Breast epithelium (tissue), 4 donors: ENCODE measurements at places on chromosomes 2 and 18. TPM values are rescaled to one million over a fixed set of nuclear protein-coding genes. Genes with fewer than 3 reads are reported as not detected.

RFTN2 gene
- 21.1 TPM for total RNA-seq

PTGR3 gene
- 21.3 TPM for total RNA-seq

IL18R1 gene
- 7.2 TPM for total RNA-seq

CABLES1 gene
- 18.1 TPM for total RNA-seq

MC4R gene
- not detected for total RNA-seq

ANKRD30BL gene
- 1.5 TPM for total RNA-seq

PRKAG3 gene
- total RNA-seq = not detected

CUL3 gene
- 82.3 TPM for total RNA-seq

DNA sequence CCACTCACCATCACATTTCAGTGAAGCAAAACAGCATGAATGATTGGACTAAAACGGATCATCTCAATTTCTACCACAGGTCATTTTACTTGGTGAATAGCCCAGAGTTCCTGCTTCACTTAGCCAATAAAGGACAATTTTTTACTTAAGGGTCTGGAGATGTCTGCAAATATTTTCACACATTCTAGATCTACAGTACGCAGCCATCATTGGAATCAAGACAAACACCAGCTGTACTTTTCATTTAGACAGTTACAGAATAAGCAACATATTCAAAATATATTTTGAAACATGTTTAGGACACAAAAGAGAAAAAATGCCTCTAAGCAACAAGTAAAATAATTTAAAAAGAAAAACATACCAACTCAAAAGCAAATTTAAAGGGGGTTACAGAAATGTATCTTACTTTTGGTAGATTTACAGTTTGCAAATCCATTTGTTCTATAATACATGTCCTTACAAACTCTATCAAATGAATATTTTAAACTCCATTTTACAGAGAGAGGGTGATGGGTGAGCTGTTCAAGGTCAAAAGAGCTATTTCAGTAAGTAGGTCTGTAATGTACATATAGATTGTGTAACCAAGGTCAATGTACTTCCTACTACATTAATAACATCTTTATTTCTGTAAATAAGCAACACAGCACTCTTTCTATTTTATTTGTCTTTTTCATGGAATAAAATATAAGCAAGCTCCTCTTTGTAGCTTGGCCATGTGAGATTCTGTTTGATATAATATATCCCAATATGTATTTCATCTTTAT is 13.4 kb downstream of the PPP1R1C start:
- no peaks in the 10 kb centered on the region for H3K36me3 ChIP-seq
- H3K4me1 ChIP-seq = no peaks in the 10 kb centered on the region
- DNase-seq = no peak
- H3K4me3 ChIP-seq = no peak overlapping the region
- H3K27me3 ChIP-seq = no peaks in the 10 kb centered on the region

DNA sequence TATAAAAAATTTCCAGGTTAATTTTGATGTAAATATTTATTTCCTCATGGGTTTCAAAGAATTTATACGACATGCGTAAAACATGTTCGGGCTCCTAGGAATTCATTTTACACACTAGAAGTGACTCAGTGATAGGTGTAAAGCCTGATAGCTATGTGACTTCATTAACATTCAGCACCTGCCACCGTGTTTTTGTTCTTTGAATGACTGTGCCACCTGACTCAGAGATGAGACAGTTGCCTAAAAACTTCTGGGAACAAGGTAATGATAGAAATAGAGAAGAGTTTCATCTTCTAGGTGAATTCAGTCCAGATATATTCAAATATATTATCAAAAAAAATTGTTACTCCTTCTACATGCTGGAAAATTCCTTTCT is 10.0 kb downstream of the IL1R2 start:
- no peaks in the 10 kb centered on the region for H3K27me3 ChIP-seq
- no peak overlapping the region for H3K27ac ChIP-seq
- no peak overlapping the region for H3K4me3 ChIP-seq
- no peak for DNase-seq
- H3K4me1 ChIP-seq = no peaks in the 10 kb centered on the region
- H3K36me3 ChIP-seq = no peaks in the 10 kb centered on the region

GRCh38 chr2:95301876-95302641 is 4.9 kb downstream of the KCNIP3 start:
- no peaks in the 10 kb centered on the region for H3K36me3 ChIP-seq
- H3K27ac ChIP-seq = no peak overlapping the region
- no peaks in the 10 kb centered on the region for H3K4me1 ChIP-seq
- H3K27me3 ChIP-seq = no peaks in the 10 kb centered on the region
- no peak for DNase-seq
- no peak overlapping the region for H3K4me3 ChIP-seq

DNA sequence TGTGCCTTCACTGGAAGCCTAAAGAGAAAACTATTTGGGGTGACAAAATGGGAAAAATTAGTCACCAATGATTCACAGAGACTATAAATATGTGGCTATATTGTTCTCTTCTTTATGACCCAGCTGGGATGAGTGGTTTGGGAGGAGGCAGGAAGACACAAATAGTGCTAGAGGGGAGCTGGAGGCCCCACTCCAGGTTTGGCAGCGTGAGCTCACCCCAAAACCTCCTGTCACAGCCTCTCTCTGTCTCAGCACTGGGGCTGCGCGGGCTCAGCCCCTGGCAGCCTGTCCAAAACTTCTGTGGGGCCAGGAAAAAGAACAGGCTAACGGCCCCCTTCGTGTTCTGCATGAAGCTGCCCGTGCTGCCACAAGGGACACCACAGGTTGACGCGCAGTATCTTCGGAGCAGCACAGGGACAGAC is 73.2 kb upstream of the LCLAT1 start:
- H3K4me1 ChIP-seq = no peaks in the 10 kb centered on the region
- no peak for DNase-seq
- H3K4me3 ChIP-seq = no peak overlapping the region
- no peaks in the 10 kb centered on the region for H3K36me3 ChIP-seq

GRCh38 chr2:96145848-96146152 is 560 bp upstream of the DUSP2 start:
- DNase-seq = no peak
- no peaks in the 10 kb centered on the region for H3K27me3 ChIP-seq
- H3K4me1 ChIP-seq = peaks cover 22% of the 10 kb centered on the region
- no peaks in the 10 kb centered on the region for H3K36me3 ChIP-seq
- H3K27ac ChIP-seq = peak overlapping the region; percentile 89
- peak overlapping the region; percentile 69 for H3K4me3 ChIP-seq

- H3K27ac ChIP-seq = no peak overlapping the region
- H3K27me3 ChIP-seq = no peaks in the 10 kb centered on the region
- DNase-seq = no peak
- H3K4me1 ChIP-seq = no peaks in the 10 kb centered on the region
- H3K4me3 ChIP-seq = no peak overlapping the region
Observed at GRCh38 chr18:25067275-25068025, 284.5 kb downstream of the ZNF521 start.

DNA sequence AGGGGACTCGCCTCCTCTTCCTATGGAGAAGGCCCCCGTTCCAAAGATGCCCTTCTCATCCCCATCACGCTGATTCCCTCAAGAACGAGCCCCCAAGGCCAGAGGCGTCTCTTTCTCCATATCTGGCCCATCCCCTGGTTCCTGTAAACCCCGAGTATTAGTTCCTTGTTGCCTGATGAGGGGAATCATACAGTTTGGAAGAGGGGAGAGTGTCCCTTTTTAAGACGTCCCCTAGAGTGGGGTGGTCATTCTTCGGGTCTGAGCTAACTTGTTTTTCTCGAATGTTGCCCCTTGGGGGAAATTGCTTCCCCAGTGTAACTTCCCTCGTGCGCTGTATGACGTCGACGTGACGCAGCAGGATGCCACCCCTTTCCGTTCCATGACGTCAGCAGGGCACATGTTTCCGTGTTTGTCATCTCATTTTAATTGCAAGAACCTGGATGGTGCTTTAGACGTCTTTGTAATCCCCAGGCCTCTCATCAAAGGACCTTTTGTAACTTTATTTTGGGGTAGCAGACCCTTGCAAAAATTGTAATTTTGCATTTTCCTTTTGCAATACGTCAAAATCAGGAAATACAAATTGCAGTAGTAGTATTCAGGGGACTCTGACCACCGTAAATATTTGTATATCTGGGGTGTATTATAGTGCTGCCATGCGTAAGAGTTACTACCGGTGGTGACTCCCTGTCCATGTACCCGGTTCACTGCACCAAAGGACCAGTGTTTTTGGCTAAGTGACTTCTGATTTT is 569 bp downstream of the BABAM2 start:
- peak; percentile 78 for DNase-seq
- H3K36me3 ChIP-seq = no peaks in the 10 kb centered on the region
- H3K27me3 ChIP-seq = no peaks in the 10 kb centered on the region
- H3K4me1 ChIP-seq = peaks cover 19% of the 10 kb centered on the region

DNA sequence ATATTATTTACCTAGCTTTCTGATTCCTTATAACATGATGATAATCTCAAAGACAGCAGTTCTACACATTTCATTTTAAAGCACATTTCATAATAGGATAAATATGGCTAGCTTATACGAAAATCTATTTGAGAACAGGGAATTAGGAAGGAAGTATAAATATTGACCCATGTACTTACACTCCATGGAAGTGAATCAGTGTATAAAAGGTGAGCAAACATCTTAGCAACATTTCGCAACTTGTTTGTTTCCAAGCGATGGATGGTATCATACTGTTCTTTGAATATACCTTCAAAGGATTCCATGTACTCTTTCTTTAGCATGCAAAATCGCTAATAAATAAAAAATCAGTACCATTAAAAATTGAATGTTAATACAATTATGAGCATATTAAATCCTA is 53.1 kb downstream of the CWC22 start:
- H3K4me1 ChIP-seq = no peaks in the 10 kb centered on the region
- H3K27me3 ChIP-seq = no peaks in the 10 kb centered on the region
- no peaks in the 10 kb centered on the region for H3K36me3 ChIP-seq
- no peak overlapping the region for H3K4me3 ChIP-seq
- H3K27ac ChIP-seq = no peak overlapping the region
- DNase-seq = no peak

- no peaks in the 10 kb centered on the region for H3K36me3 ChIP-seq
- DNase-seq = no peak
Observed at GRCh38 chr2:149458502-149458901, 128.1 kb downstream of the LYPD6 start.

DNA sequence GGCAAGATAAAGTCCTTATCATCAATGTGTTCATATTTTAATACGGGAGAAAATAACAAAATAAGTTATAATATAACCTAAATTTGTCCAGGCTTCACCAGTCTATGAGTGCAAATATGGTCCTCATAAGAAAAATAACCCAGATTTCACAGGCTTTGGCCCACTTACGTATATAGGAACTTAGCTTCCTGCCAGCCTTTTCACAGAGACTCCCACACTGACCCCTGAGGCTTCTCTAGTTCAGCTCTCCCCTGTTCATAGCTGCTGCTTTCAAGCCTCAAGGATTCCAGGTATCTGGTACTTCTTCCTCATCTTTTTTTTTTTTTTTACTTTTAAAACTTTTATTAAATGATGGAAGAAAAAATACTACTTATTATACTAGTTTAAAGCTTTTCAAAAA is 74.9 kb upstream of the PELI1 start:
- peaks cover 25% of the 10 kb centered on the region for H3K4me1 ChIP-seq
- no peaks in the 10 kb centered on the region for H3K36me3 ChIP-seq
- H3K27ac ChIP-seq = no peak overlapping the region
- no peak for DNase-seq

ATOH8 gene
- 46.2 TPM for total RNA-seq

- DNase-seq = no peak
- H3K4me1 ChIP-seq = no peaks in the 10 kb centered on the region
- no peaks in the 10 kb centered on the region for H3K36me3 ChIP-seq
- H3K27ac ChIP-seq = no peak overlapping the region
- no peak overlapping the region for H3K4me3 ChIP-seq
- no peaks in the 10 kb centered on the region for H3K27me3 ChIP-seq
Observed at GRCh38 chr2:197128897-197129296, 181.7 kb downstream of the ANKRD44 start.

- no peak overlapping the region for H3K27ac ChIP-seq
- no peak for DNase-seq
- H3K27me3 ChIP-seq = no peaks in the 10 kb centered on the region
Observed at GRCh38 chr2:234121999-234122398, 71.5 kb downstream of the SPP2 start.

GRCh38 chr18:37107748-37108522 is 279.0 kb downstream of the KIAA1328 start:
- H3K27ac ChIP-seq = no peak overlapping the region
- no peaks in the 10 kb centered on the region for H3K27me3 ChIP-seq
- H3K4me3 ChIP-seq = no peak overlapping the region
- no peaks in the 10 kb centered on the region for H3K36me3 ChIP-seq

RNASEH1 gene
- total RNA-seq = 17.3 TPM

DNA sequence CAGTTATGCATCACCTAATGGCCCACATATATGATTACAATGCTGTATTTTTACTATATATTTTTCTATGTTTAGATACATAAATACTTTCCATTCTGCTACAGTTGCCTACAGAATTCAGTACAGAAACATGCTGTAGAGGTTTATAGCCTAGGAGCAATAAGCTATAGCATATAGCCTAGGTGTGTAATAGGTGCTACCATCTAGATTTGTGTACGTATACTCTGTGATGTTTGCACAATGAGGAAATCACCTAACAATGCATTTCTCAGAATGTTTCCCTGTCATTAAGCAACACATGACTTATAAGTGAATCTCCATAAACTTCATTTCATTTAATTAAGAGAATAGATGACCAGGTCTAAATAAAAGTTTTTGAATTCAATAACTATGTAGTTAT is 43.5 kb downstream of the SLC38A11 start:
- H3K27ac ChIP-seq = no peak overlapping the region
- H3K4me3 ChIP-seq = no peak overlapping the region
- H3K27me3 ChIP-seq = no peaks in the 10 kb centered on the region

DNA sequence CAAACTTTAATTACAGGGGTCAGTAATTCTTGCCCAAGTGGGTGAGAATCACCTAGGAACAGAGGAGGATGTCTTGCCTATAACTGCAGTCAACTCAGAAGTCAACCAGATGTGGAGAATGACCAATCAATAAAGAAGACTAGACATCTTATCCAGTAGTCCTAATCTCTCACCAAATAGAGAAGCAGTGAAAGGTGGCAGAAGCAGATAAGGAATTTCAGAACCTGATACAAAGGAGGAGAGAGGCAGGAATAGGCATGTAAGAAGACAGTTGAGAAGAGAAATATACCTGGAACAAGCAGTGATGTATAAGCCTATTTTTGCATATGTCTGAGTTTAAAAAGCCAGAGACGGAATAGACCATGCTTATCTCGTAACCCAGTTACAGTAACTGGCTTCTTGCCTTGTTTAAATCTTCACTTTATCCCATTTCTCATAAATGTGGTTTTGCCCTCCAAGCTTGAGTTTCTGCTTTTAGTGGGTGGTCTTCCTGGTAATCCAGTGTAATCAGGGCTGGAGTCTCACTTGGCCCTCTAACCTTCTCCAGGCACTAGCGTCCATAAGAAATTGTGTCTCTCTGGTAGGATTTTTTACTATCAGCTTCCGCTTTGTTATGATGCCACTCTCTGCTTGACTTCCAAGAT is 401.0 kb downstream of the SUCLG1 start:
- no peaks in the 10 kb centered on the region for H3K36me3 ChIP-seq
- no peak overlapping the region for H3K27ac ChIP-seq

DNA sequence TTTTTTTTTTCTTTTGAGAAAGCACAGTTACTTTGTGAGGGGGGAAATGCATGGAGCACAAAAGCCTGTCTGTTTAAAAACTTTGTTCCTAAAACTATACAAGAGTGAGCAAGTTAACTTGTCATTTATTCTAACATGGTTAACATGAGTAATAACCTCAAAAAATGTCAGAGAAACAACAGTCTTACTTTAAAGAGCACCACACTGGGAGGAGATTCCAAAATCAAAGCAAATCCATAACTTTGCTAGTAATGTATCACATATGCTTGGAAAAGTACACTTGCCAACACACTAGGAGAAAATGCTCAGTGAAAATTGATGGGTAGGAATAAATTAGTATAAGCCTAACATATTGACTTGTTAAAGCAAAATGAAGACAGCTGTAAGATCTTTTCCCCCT is 157.1 kb downstream of the PRPF40A start:
- H3K4me3 ChIP-seq = no peak overlapping the region
- no peaks in the 10 kb centered on the region for H3K4me1 ChIP-seq
- H3K36me3 ChIP-seq = no peaks in the 10 kb centered on the region

CYP1B1 gene
- total RNA-seq = 39.0 TPM

AGXT gene
- total RNA-seq = not detected

C2orf66 gene
- not detected for total RNA-seq
